Stromal cell of bone marrow (primary cell): ENCODE measurements at places on chromosomes 3 and 15.
A peak's percentile ranks its signal among the peaks of the same experiment; 100 is the strongest.

- no peak for DNase-seq
Observed at GRCh38 chr3:142852009-142852408, 36.9 kb downstream of the PCOLCE2 start.

DNA sequence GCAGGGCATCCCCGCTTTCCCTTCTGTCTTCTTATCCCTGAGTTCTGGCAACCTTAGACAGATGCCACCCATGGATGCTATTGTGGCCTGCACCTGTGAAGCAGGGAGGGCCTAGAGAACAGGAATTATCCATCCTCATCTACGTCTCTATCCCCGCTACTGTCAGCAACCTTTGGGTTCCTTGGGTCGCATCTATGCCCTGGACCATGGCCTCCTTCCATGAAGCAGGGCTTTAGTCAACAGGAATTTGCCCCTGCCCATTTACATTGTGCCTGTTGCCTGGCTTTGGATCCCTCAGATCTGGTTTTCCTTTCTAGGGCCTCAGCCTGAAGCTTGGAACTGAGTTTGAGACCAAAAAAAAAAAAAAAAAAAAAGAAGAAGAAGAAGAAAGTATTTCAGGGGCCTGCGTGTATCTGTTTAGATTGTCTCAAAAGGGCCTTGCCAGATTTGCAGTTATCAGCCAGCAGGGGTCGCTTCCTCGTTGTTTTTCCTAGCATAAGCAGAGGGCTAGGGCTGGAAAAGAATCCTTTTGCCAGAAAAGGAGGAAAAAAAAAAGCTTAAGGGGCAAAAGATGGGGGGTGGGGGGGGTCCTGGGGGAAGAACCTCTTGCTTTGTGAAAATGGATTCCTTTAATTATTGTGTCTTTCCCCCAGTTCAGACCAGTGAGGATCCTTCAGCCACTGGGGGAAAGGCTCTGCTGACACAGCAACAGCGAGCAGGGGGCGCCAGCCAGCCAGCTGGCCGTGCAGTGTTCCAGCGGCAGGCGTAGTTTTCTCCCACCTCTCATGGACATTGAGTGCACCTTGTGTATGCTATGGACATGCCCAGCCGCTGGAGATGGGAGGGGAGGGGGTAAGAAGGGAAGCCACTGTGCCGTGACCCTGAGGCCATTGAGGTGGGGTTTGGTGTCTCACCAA lies 65.7 kb upstream of the ALDH1L1 start:
- peak; percentile 42 for DNase-seq

- no peak for DNase-seq
Observed at GRCh38 chr3:73098873-73099272, 37.4 kb downstream of the EBLN2 start.

GRCh38 chr3:127669541-127670228 lies 3.1 kb upstream of the ABTB1 start:
- no peak for DNase-seq

- no peak for DNase-seq
Observed at GRCh38 chr3:56739036-56739435, 56.0 kb upstream of the TASOR start.

- DNase-seq: no peak
Observed at GRCh38 chr15:90212221-90213098, 11.3 kb downstream of the SEMA4B start.

- DNase-seq: peak; percentile 43
Observed at GRCh38 chr3:134600685-134601463, 49.9 kb downstream of the KY start.

- DNase-seq: no peak
Observed at GRCh38 chr3:52077925-52078324, 21.6 kb upstream of the DUSP7 start.
